ENCODE measurements at places on chromosomes 6 and 20.

- DNase-seq, result no peak
Measured at GRCh38 chr6:123489589-123489988, 147.2 kb downstream of the TRDN start.

DNA sequence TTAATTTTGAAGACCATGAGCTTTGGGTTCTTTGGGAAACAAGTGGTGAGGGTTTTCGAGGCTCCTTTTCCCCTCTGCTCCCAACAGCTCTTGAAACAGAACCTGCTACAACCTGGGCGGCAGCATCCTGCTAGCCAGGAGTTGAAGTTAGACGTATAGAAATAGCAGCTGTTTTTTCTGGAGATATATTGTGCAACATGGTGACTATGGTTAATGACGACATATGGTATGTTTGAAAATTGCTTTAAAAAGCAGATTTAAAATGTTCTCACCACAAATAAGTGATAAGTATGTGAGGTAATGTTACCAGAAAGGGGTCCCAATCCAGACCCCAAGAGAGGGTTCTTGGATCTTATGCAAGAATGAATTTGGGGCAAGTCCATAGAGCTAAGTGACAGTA is 138.9 kb downstream of the PDE7B start:
- DNase-seq, result no peak

DNA sequence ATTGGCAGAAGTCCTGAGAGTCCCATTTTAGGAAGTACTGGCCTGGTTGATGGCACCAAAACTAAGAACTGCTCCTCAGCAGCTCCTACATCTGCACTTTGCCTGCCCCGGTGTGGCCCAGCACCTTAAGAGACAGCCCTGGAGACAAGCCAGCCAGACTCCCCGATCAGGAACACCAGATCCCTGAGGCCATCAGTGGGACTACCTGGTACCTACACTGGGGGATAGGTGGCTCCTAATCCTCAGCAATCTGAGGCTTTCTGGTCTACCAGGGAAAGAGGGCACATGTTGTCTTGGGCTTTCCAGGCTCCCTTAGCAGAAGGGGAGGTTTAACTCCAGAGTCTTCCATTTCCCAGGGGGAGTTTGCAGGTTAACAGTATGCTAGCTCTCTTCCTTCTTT is at the start of gene WFDC6:
Gene WFDC6 (minus strand): TSS at position 101 of the 400 bp plus-strand sequence. CDS start 75 bp downstream, at position 26.
- no peak for DNase-seq

DNA sequence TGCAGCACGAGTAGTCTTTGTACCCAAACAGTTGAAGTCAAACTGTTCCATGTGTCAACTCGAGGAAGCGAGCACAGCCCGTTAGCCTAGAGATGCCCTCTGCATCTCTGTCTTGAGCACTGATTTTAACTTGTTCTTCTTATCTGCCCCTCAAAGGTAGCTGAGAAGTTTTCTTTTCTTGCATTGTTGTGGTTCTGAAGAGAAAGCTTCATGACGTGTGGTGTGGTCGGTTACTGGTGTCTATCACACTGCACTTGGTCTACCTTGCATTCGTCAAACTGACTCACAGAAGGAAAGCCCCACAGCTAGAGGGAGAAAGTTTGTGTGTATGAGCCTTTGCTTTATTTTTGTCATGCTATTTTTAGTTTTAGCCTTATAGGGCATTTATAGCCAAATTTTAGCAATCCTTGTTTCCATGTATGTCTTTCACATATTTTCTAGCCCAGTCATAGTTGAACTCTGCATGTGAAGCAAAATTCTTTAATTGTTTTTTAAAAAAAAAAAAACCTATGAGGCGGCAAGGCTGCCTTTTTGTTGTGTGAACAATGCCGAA is 115.1 kb downstream of the JAG1 start:
- no peak for DNase-seq

- no peak for DNase-seq
Measured at GRCh38 chr6:133637874-133638273, 251.0 kb upstream of the TCF21 start.

DNA sequence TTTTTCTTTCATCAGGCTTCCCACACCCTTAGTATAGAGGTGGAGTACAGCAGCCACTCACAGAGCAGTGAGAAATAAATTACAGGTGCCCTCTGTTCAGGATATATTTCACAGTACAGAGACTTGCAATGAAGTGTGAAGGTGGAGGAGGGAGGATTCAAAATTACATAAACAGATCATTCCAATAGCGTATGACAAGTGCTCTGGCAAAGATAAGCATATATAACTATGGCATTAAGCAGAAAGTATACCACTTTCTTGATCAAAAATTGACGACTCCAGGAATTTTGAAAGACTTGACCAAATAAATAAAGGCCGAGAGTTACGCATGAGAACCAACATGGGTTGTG is 108.7 kb downstream of the GPX5 start:
- no peak for DNase-seq

All from anterior cingulate cortex (tissue), 58 donors.